ENCODE measurements at places on chromosomes 7 and 10.

GRCh38 chr7:113087071-113087998 is 708 bp upstream of the GPR85 start:
- DNase-seq = no peak

DNA sequence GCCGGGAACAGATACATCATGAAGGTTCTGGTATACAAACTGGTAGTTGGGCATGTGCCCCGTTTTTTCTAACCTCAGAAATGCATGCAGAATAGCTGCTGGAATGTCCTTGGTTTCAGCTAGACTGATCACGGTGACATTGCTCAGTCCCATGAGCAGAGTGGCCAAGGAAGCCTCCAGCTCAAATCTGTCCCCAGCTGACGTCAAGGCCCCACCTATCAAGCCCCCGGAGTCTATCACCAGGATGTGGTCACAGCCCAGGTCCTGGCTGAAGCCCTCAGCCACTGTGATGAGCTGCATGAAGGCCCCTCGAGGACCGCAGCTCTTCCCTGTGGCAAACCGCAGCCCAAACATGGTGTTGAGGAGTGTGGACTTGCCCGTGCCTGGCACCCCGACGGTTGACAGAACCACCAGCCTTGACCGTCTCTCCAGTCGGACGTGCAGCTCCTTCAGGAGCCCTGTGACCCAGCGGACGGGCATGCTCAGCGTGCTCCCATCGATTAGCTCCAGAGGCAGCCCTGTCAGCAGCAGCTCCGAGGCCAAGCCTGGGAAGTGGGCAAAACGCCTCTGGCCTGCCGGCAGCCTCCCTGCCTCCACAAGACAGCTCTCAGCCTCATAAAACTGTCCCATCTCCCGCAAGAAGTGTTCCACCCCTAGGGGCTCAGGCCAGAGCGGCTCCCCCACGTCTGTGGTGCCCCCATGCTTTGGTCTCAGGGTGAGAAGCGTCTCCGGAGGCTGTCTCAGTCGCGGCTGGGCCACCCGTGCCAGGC is 7.8 kb upstream of the MRPS24 start:
- no peak for DNase-seq

- DNase-seq = no peak
Measured at GRCh38 chr10:103429647-103430046, 22.5 kb downstream of the CALHM2 start.

- no peak for DNase-seq
Measured at GRCh38 chr7:113636727-113637421, 281.9 kb downstream of the PPP1R3A start.

- DNase-seq = no peak
Measured at GRCh38 chr10:133260895-133261725, 15.6 kb downstream of the ADAM8 start.

DNA sequence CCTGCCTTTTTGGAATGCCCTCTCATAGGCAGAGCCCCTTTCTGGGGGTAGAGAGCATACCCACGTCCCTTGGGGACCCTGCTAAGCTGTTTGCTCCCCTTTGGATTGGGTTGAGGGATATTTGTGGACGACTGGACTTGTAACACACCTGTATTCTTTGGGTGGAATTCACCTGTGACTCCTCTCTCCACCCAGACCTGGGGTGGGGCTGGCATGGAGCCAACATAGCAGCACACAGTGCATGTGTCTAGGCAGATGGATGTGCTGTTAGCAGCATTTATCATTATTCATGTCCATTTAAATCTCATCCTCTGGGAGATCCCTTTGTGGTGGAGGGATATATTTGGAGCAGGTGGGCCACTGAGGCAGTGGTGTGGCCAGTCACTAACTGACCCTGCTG is 51.0 kb downstream of the CDH23 start:
- DNase-seq = no peak

GRCh38 chr10:119457966-119458766 is 84.4 kb downstream of the RGS10 start:
- DNase-seq = no peak

- no peak for DNase-seq
Measured at GRCh38 chr10:15419279-15419874, 48.3 kb upstream of the FAM171A1 start.

DNA sequence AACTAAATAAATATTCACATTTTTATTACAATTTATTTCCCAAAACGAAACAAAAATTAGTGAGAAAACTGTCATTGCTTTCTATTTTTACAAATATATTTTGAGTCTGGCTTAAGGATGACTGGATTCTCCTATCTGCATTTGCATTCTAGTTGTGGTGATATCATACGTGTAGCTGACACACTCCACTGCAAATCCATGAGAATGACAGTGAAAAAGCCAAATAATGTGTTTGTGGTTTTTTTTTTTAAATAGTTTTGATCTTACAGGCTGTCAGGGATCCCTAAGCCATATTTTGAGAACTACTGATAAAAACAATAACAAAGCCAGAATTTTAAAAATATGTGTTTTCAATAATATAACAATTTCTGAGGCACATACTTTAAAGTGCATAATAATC is 5.8 kb upstream of the STAMBPL1 start:
- no peak for DNase-seq

GRCh38 chr10:48221814-48222213 is 52.7 kb downstream of the FRMPD2 start:
- DNase-seq = no peak

DNA sequence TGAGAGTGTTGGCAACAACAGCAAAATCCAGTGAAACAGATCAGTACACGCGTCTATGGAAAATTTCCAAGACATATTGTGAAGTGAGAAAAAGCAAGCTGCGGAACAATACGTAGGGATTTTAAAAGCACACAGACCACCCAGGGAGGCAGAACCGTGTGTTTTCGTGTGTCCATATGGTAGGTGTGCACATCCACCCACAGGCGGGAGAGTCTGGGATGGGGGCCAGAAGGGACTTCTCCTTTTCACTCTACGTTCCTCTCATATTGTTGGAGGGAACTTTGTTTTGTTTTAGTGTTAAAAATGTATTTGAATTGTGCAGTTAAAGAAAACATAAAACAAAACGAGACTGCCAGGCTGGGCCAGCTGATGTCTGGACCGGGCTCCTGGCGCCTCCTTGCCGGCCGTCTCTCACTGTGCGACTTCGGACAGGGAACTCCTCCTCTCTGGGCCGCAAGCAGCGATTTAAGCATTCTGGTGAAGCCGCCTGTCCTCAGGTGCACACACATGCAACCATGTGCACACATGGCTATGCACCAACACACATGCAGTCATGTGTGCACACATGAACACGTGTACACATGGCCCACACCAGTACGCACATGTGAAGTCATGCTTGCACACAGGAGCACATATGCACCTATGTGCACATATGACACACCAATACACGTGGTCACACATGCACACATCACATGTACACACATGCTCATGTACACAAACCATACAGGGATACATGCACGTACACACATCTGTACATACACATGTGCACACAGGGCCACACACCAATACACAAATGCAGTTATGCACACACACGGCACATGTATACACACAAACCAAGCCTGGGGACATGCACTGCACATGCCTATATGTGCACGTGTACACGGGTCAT is 141.1 kb downstream of the ELFN1 start:
- no peak for DNase-seq

- DNase-seq = no peak
Measured at GRCh38 chr7:119197877-119198527, 973.5 kb downstream of the ANKRD7 start.

- DNase-seq = no peak
Measured at GRCh38 chr7:108063520-108063933, 60.6 kb upstream of the LAMB1 start.

- DNase-seq = no peak
Measured at GRCh38 chr7:75850235-75850634, 28.6 kb upstream of the RHBDD2 start.

GRCh38 chr7:31234836-31235605 is 105.5 kb downstream of the NEUROD6 start:
- DNase-seq = no peak

DNA sequence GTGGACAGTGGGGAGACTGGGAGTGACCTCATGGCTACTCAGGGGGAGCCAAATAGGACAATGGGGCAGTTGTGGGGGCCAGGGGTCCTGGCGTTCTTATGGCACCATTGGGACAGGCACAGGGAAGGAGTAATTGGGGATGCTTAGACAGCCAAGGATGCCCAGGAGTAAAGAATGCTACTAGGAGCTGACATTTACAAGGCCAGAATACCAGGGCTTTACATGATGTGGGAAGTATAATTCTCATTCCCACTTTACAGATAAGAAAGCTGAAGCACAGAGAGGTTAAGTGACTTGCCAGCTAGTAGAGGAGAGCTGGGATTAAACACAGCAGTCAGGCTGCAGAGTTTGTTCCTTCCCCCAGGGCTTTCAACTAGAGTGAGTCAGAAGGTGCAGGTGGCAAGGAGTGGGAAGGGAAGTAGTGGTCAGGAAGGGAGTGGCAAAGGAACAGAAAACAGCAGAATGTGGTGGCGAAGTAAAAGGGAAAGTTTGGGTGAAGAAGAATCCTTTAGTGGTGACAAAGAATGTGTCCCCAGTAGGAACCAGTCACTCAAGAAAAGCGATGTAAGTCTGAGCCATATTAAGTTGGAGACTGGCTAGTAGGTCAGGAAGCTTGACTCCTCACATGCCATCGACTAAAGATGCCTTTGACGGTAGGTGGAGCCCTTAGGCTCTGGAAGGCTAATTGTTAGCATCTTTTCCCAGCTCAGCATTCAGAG is 32.8 kb downstream of the CPVL start:
- DNase-seq = no peak

DNA sequence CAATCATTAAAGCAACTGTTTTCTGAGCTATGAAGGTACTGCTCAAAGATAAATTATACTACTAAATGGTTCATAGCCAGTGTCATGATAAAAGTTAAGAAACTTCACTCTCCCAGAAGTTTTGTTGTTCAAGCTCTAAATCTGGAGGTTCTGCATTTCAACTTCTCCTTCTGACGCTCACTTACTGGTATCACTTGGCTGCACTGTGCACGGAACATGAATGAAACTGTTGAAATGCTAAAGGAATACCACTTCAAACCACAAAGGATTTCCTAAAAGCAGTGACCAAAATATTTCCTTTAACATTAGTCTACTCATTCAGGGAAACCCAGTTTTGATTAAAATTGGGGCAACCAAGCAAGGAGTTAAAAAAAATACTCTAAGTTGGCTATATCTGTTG is 93.6 kb downstream of the UBE2H start:
- no peak for DNase-seq

GRCh38 chr7:146741911-146742310 is 625.3 kb downstream of the CNTNAP2 start:
- no peak for DNase-seq

DNA sequence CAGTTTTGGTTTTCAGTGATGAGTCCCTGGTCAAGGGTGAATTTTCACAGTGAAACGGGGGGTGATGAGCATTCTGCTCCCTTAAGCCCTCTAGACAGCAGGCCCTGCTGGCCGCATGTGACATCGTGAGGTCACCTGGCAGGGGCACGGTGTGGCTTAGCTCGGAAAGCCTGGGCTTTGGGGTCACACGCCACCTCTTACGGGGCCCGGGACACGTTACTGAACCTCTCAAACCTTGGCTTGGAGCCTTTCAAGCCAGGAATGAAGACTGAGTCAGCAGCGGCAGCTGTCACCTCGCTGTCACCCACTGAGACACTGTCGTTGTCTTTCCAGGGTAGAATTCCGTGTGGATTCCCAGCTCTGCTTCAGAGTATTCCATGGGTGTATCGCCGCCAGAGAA is 4.1 kb downstream of the GET4 start:
- DNase-seq = no peak

DNA sequence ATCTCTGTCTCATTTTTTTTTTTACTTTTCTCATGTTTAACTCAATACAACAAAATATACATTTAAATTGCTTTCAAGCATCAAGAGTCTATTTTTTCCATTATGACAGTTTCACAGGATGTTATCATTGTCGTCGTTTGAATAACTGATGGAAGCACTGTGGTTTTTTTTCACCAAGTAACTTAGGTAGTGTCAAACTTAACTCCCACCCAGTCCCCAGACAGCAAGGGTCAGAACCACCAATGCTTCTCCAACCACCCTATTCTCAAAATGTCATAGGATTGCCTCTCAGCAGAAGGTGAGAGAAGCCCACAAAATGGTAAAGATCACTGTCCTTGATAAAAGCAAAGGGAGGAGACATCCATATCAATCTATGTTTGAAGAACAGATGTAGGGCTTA is 339.4 kb downstream of the SFMBT2 start:
- no peak for DNase-seq

GRCh38 chr10:9035355-9035754 is 980.9 kb downstream of the GATA3 start:
- DNase-seq = no peak

- DNase-seq = no peak
Measured at GRCh38 chr7:26441611-26442277, 150.1 kb downstream of the SNX10 start.

- DNase-seq = no peak
Measured at GRCh38 chr7:93723424-93724124, 149.1 kb upstream of the CALCR start.

DNA sequence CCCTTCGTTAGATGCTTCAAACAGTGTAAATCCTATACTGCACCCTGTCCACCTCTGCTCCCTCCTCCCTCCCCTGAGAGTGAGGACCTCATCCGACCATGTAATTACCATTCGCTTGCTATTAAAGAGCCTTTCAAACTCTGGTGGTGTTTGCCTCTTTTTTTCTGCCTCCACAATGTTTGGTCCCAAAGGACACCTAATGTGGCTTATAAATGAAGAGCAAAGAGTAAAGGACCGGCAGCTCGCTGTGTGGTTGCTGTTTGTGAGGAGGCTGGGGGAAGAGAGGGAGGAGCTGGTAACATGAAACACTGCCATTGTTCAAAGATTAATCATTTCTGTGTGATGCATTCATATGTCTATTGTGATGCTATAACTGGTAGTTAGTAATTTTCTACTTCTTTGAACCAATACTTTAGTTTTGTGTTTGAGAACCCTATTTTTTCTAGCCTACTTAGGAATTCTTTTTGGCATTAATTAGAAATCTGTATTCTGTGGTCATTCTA is 27.9 kb downstream of the MTURN start:
- DNase-seq = no peak
